ENCODE measurements at places on chromosomes 16 and 17. TPM values are rescaled to one million over a fixed set of nuclear protein-coding genes. Genes with fewer than 3 reads are reported as not detected.

The SOX9 gene
- 27.9 TPM for total RNA-seq

The IL17C gene
- not detected for total RNA-seq

The TMEM220 gene
- 1.9 TPM for total RNA-seq

The TUBB3 gene
- 2,642 TPM for total RNA-seq
